ENCODE measurements at places on chromosomes 5 and 9. TPM values are rescaled to one million over a fixed set of nuclear protein-coding genes. Genes with fewer than 3 reads are reported as not detected.

The MXD3 gene
- total RNA-seq: 29.5 TPM

DNA sequence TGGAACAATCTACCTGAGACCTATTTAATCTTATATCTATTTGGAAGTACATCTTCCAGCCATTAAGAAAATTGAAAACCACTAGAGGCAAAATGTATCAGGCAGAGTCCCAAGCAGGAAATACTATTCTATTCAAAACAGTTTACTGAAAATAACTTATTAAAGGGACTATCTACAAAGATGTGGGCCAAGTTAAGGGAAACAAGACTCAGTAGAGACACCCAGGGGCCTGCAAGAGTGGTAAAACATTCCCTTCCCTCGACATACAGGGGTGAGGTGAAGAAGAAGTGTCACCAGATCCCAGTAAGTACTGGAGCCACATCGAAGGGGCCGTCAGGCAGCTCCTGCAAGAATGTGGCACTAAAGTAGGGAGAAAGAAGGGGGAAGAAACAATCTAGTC, 12.1 kb upstream of the NRG2 start:
- DNase-seq: no peak
- H3K27ac ChIP-seq: no peak overlapping the region

DNA sequence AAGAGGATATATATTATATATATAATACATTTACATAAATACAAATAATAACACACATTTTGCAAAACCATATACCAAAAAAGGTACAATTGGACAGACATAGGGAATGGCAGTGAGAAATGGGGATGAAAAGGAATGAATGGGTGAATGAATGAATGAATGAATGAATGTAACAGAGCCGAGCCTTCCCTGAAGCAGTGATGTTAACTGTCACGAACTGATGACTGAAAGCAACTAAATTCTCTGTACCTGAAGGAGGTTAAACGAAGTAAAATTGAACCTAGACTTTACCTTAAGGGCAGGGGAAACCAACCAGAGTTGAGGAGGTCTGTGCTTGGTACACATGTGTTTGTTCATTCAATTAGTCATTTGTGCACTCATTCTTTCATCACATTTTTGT, 169.6 kb upstream of the TBC1D2 start:
- no peak for DNase-seq
- H3K36me3 ChIP-seq: no peaks in the 10 kb centered on the region
- no peak overlapping the region for H3K4me3 ChIP-seq
- H3K27ac ChIP-seq: no peak overlapping the region

The LHX3 gene
- not detected for total RNA-seq

The PCSK1 gene
- 0.79 TPM for total RNA-seq

DNA sequence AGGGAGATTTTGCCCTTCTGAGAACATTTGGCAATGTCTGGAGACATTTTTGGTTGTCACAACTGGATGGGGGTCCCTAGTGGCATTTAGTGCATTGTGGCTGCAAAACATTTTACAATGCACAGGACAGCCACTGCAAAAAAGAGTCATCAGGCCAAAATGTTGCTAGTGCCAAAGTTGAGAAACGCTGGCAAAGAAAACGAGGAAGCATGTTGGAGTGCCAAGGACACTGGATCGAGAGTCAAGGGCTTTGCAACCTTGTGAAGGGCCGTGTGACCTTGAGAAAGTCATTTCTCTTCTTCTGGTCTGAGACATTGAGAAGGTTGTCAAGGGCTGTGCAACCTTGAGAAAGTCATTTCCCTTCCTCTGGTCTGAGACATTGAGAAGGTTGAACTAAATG, 45.7 kb upstream of the FRRS1L start:
- H3K4me3 ChIP-seq: no peak overlapping the region
- H3K27ac ChIP-seq: no peak overlapping the region
- H3K4me1 ChIP-seq: no peaks in the 10 kb centered on the region
- no peaks in the 10 kb centered on the region for H3K36me3 ChIP-seq

All from upper lobe of left lung (tissue), 6 donors.